Activated T-helper 2 cell treated with anti-CD3 and anti-CD28 coated beads, Interferon-gamma antibody, Interleukin-2, Interleukin-4, amounts not matched to agents 10 μg/mL and 5 μg/mL and 100 μg/mL, durations not matched to agents 14 hours and 24 hours and 36 hours (primary cell): ENCODE measurements at places on chromosomes 4 and X.

DNA sequence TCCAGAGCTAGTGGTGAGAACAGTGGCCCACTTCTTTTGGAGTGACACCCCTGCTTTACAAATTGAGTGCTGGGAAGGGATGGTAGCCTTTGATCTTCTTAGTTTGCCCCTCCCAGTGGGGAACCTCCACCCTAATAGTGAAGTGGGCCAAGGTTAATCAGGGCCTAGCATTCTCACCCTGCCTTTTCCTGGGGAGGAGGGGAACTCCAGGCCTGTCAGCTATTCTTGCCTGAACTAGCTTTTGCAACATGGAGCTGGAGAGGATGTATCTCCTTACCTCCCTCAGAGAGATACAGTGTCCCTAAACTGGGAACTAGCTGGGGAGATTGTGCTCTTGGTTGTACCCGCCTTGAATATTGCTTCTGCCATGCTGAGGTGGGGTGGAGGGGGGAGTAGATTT lies 20.6 kb downstream of the PHKA1 start:
- no peak for DNase-seq
- H3K4me3 ChIP-seq = no peak overlapping the region
- no peak overlapping the region for H3K27ac ChIP-seq

- H3K27ac ChIP-seq = no peak overlapping the region
- no peak for DNase-seq
- no peaks in the 10 kb centered on the region for H3K36me3 ChIP-seq
- no peak overlapping the region for H3K4me3 ChIP-seq
- H3K4me1 ChIP-seq = no peaks in the 10 kb centered on the region
- H3K27me3 ChIP-seq = peaks cover 45% of the 10 kb centered on the region
These were observed 448 bp downstream of the TLL1 start for GRCh38 chr4:165873298-165874071.

GRCh38 chr4:87399148-87399547 lies 8.2 kb upstream of the HSD17B11 start:
- peaks cover 11% of the 10 kb centered on the region for H3K27me3 ChIP-seq
- no peaks in the 10 kb centered on the region for H3K36me3 ChIP-seq
- H3K4me3 ChIP-seq = no peak overlapping the region
- H3K4me1 ChIP-seq = no peaks in the 10 kb centered on the region
- H3K27ac ChIP-seq = no peak overlapping the region

- no peak overlapping the region for H3K4me3 ChIP-seq
- no peak overlapping the region for H3K27ac ChIP-seq
- no peak for DNase-seq
- no peaks in the 10 kb centered on the region for H3K27me3 ChIP-seq
- peaks cover 23% of the 10 kb centered on the region for H3K4me1 ChIP-seq
These were observed 4.0 kb downstream of the C4orf46 start for GRCh38 chr4:158667651-158668198.

- DNase-seq = no peak
- no peaks in the 10 kb centered on the region for H3K36me3 ChIP-seq
- no peaks in the 10 kb centered on the region for H3K4me1 ChIP-seq
- H3K27ac ChIP-seq = no peak overlapping the region
- H3K27me3 ChIP-seq = no peaks in the 10 kb centered on the region
These were observed 435.8 kb downstream of the MAGEB5 start for GRCh38 chrX:26651755-26652154.

DNA sequence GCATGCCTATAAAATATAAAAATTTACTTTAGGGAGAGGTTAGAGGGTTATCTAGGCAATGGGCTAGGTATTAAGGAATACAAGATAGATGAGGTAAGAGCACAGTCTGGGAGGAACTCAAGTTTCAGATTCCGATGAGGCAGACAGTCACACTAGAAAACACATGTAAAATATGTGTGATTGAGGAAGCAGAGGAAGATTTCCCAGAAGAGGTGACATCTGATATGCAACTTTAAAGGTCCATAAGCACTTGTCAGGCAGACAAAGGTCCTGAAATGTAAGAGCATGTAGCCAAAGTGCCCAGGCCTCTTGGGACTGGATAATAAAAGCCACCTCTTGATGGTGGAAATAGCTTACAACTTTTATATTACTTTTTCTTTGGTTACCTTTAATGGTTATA lies 81.1 kb upstream of the AADAT start:
- no peaks in the 10 kb centered on the region for H3K36me3 ChIP-seq
- no peak overlapping the region for H3K4me3 ChIP-seq
- H3K4me1 ChIP-seq = no peaks in the 10 kb centered on the region
- no peaks in the 10 kb centered on the region for H3K27me3 ChIP-seq
- no peak overlapping the region for H3K27ac ChIP-seq

GRCh38 chrX:19517965-19518364 lies 2.7 kb upstream of the MAP3K15 start:
- H3K4me3 ChIP-seq = no peak overlapping the region
- peaks cover 26% of the 10 kb centered on the region for H3K27me3 ChIP-seq
- no peak overlapping the region for H3K27ac ChIP-seq
- no peak for DNase-seq
- H3K36me3 ChIP-seq = no peaks in the 10 kb centered on the region

- H3K36me3 ChIP-seq = no peaks in the 10 kb centered on the region
- no peaks in the 10 kb centered on the region for H3K4me1 ChIP-seq
- H3K4me3 ChIP-seq = no peak overlapping the region
- H3K27ac ChIP-seq = no peak overlapping the region
- no peak for DNase-seq
These were observed 427.3 kb upstream of the FAM241A start for GRCh38 chr4:111717921-111718320.

- no peaks in the 10 kb centered on the region for H3K36me3 ChIP-seq
- no peak overlapping the region for H3K4me3 ChIP-seq
- H3K27ac ChIP-seq = no peak overlapping the region
- H3K27me3 ChIP-seq = no peaks in the 10 kb centered on the region
- no peaks in the 10 kb centered on the region for H3K4me1 ChIP-seq
These were observed 96.5 kb upstream of the TCEAL2 start for GRCh38 chrX:102029026-102029425.

DNA sequence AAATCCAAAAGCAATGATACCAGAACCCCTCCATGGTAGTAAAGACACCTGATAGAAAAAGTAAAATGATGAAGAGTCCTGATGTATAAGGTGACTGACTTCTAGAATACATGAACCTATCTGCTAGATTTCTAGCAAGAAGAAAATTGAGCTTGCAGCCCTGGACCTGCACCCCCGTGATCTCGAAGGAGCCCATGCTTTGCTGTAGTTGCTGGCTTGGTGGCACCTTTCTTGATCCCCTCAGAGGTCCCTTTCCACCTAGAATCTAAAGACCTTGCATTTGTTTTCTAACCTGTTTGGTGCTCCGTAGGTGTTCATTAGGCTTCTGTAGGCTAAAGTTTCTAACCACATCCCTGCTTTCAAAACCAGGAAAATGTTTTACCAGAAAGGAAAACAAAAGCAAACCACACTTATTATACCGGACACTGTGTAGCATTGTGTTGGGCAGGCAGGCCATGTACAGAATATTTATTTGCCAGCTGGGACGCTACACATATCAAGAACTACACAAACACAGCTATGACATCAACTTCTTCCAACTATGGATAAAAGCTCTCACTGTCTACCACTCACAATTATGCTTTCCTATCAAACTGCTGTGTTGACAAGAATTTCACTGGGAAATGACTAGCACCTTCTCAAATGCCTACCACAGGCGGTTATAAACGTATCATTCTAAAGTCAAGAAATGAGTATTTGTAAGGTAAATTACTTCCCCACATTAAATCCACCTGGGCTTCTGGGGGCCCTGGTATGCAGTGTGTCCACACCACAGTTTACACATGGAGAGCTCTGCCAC lies 316.2 kb downstream of the UNC5C start:
- H3K4me1 ChIP-seq = peaks cover 11% of the 10 kb centered on the region
- H3K4me3 ChIP-seq = no peak overlapping the region
- no peak for DNase-seq
- H3K27ac ChIP-seq = no peak overlapping the region
- H3K36me3 ChIP-seq = no peaks in the 10 kb centered on the region

DNA sequence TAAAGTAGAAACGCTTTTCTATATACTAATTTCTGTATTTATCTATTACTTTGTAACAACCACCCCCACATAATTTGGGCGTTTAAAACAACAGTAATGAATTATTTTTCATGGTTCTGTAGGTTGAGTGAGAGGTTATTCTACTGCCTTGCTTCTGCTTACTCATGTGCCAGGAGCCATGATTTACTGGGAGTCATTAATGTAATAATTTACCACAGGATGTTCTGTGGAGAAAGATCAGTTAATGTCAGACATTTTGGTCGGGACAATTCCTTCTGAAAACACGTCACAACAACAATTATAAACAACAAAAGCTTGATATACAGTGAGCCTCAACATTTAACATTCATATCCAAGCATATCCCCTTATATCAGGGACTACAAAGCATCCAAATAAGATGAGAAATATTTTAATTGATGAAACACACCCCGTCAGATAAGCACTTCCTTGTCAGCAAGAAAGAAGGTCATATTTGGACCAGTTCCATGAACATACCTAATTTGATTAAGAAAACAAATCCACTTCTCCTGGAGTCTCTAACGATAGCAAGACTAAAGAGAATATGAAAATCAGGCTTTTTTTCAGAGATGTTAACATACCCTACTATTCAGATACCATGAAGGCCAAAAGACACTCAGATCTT lies 238.5 kb downstream of the PRDM5 start:
- no peaks in the 10 kb centered on the region for H3K36me3 ChIP-seq
- no peak for DNase-seq
- H3K4me3 ChIP-seq = no peak overlapping the region
- H3K4me1 ChIP-seq = no peaks in the 10 kb centered on the region
- no peak overlapping the region for H3K27ac ChIP-seq

GRCh38 chr4:187415231-187415630 lies 580.3 kb upstream of the ZFP42 start:
- no peak overlapping the region for H3K4me3 ChIP-seq
- H3K27me3 ChIP-seq = no peaks in the 10 kb centered on the region
- H3K27ac ChIP-seq = no peak overlapping the region
- no peaks in the 10 kb centered on the region for H3K36me3 ChIP-seq

GRCh38 chr4:55437356-55437796 lies 41.6 kb downstream of the TMEM165 start:
- H3K27me3 ChIP-seq = no peaks in the 10 kb centered on the region
- H3K4me3 ChIP-seq = no peak overlapping the region

DNA sequence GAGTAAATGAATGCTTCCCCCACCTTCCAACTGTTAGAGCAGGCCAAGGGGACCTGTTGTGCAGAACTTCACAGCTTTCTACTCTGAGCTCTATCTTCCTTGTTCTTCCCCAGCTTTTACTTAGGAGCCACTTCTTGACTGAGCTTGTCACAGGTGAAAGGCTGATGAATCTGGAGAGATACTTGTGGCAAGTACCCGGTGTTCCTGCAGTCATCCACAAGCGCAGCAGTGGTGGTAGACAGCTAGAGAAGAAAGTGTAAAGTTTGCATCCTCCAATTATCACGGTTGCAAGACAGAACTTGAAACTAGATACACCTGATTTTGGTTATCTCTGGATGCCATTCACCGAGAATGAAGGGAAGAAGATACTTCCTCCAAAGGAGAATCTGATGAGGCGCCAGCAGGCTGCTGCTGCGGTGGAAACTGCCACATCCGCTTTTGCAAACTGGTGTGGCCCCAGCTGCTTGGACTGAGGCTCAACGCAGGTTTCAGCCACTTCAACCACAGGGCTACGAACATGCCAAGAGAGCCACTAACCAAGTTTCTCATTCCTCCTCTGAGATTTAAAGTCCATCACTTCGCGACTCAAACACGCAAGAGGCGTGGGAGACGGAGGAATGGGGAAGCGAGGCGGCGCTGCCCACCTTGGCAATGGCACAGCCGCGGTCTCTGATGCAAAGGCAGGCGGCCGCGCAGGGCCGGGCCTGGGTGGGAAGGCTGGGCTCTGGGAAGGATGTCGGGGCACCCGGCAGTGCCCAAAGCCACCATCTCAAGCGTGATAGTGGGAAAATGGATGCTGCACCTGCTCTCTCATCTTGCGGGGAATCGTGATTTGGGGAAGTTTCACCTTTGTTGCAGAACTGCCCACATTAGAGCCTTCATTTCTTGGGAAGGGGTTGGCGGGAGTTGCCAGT lies 1.3 kb upstream of the FHIP1A start:
- H3K4me1 ChIP-seq = peaks cover 19% of the 10 kb centered on the region
- peaks cover 55% of the 10 kb centered on the region for H3K27me3 ChIP-seq
- no peak for DNase-seq
- H3K36me3 ChIP-seq = no peaks in the 10 kb centered on the region

- H3K4me1 ChIP-seq = no peaks in the 10 kb centered on the region
- H3K27me3 ChIP-seq = peaks cover 2% of the 10 kb centered on the region
- H3K27ac ChIP-seq = no peak overlapping the region
- no peaks in the 10 kb centered on the region for H3K36me3 ChIP-seq
These were observed 25.5 kb upstream of the MAN2B2 start for GRCh38 chr4:6549445-6549844.

GRCh38 chr4:78787392-78788006 lies 11.3 kb downstream of the BMP2K start:
- H3K36me3 ChIP-seq = peaks cover 3% of the 10 kb centered on the region
- no peak overlapping the region for H3K4me3 ChIP-seq
- no peak overlapping the region for H3K27ac ChIP-seq

GRCh38 chr4:4227510-4228355 lies 1.0 kb upstream of the OTOP1 start:
- H3K4me3 ChIP-seq = no peak overlapping the region
- DNase-seq = no peak
- peaks cover 6% of the 10 kb centered on the region for H3K36me3 ChIP-seq

- H3K27me3 ChIP-seq = no peaks in the 10 kb centered on the region
- peaks cover 46% of the 10 kb centered on the region for H3K36me3 ChIP-seq
- peaks cover 42% of the 10 kb centered on the region for H3K4me1 ChIP-seq
- H3K27ac ChIP-seq = peak overlapping the region; percentile 43
- peak overlapping the region; percentile 84 for H3K4me3 ChIP-seq
- no peak for DNase-seq
These were observed 869 bp upstream of the ADD1 start for GRCh38 chr4:2842687-2843262.

DNA sequence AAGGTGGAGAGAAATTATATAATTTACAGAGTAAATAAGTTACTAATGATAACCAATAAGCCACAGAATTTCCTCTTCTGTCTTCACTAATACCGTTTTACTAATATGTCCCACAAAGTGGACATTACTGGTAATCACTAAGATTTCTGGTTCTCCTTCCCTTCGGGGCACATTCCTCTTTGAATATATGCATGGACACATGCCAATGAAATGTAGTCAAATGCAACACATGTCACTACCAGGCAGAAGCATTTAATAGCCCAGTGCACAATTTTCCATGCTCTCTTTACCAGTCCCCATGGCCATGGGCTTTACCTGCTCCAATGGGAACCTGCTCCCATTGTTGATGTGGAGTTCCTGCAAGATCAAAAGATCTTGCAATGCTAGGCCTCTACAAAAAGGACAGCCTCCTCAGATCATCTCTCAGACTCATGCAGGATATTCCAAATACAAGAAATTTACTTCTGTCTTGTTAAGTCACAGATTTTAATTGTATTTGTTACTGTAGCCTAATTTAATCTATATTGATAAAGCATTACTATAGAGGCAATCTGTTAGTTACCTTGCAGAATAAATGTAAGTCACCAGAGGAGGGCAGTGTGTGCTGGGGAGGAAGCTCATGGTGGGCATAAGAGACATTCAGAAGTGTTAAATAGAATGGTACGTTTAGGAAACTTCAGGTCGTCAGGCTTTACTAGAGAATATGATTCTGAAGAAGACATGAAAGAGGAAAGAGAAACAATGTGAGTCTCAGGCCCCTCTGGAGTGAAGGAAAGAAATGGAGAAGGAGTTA lies 37.1 kb upstream of the INPP4B start:
- H3K4me3 ChIP-seq = no peak overlapping the region
- no peak overlapping the region for H3K27ac ChIP-seq
- no peak for DNase-seq
- no peaks in the 10 kb centered on the region for H3K36me3 ChIP-seq
- H3K4me1 ChIP-seq = no peaks in the 10 kb centered on the region

- no peak overlapping the region for H3K27ac ChIP-seq
- peaks cover 12% of the 10 kb centered on the region for H3K27me3 ChIP-seq
- no peak overlapping the region for H3K4me3 ChIP-seq
- no peaks in the 10 kb centered on the region for H3K36me3 ChIP-seq
These were observed 196.2 kb downstream of the SNCA start for GRCh38 chr4:89640620-89641366.
